ENCODE measurements at places on chromosomes 2 and 18. TPM values are rescaled to one million over a fixed set of nuclear protein-coding genes. Genes with fewer than 3 reads are reported as not detected.

GRCh38 chr2:11234309-11234708 is 79.0 kb downstream of the SLC66A3 start:
- H3K27ac ChIP-seq, result no peak overlapping the region
- peaks cover 23% of the 10 kb centered on the region for H3K4me1 ChIP-seq
- H3K36me3 ChIP-seq, result no peaks in the 10 kb centered on the region
- no peak overlapping the region for H3K4me3 ChIP-seq
- H3K27me3 ChIP-seq, result no peaks in the 10 kb centered on the region

Gene NPHP1
- total RNA-seq, result 0.28 TPM

Gene GALNT5
- total RNA-seq, result 0.14 TPM

DNA sequence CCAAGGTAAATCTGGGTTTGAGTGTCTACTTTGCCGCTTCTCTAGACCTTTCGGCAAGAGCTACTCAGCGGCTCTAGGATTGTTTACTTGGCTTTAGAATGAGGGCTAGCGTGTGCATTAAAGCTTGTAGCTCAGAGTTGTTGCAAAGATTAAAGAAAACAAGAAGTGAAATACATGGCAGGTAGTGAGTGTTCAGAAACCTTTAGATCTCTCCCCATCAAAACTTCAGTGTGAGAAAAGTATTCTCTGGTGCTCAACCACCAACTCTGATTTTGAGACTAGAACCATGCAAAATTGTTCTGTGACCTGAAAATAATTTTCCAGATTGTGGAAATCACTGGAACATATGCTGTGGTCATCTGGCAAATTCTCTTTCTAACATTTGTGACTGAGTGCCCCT is 512.0 kb downstream of the CMPK2 start:
- H3K4me3 ChIP-seq, result no peak overlapping the region
- H3K4me1 ChIP-seq, result no peaks in the 10 kb centered on the region
- H3K27ac ChIP-seq, result no peak overlapping the region
- no peak for DNase-seq
- no peaks in the 10 kb centered on the region for H3K27me3 ChIP-seq

Measured in natural killer cell treated with Interleukin-12 subunit alpha and Interleukin-12 subunit beta and Interleukin-15 and Interleukin-18, amount 100 ng/mL, for 72 hours (primary cell).